Daoy (cell line): ENCODE measurements at places on chromosomes 3 and 15.

DNA sequence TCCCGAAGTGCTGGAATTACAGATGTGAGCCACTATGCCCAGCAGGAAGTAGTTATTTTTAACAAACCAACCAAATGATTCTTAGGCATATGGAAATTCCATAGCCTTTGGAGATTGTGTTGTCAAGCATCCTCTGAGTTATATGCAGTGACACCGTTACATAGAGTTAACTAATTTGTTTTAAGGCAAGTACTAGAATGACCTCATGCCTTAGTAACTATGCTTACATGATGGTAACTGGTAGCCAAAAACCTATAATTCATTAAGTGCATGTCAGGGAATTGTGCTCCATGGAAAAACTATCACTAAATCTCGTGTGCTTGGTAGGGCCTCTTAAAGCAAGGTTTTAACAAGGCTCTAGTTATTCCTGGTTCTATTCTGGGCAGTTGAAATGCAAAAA lies 392.8 kb downstream of the TUSC7 start:
- no peak for DNase-seq

GRCh38 chr3:45043728-45044299 lies 17.7 kb downstream of the CLEC3B start:
- DNase-seq, result peak; percentile 71

DNA sequence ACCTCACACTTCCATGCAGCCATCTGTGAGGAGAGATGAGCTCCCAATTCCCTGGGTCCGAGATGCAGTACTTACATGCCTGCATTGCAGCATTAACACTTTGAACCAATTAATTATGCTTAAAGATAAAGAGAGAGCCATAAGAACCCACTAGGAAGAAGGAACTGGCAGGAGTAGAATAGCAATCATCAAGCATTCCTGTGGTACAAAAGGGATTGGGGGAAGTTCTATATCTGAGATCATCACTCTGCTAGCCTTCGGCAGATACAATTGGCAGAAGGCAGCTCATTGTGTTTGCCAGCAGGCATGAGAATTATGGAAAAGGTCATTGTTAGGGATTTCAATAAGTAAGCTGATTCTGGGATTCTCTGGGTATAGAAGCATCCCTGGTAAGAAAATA lies 891.4 kb downstream of the NTRK3 start:
- peak; percentile 66 for DNase-seq

DNA sequence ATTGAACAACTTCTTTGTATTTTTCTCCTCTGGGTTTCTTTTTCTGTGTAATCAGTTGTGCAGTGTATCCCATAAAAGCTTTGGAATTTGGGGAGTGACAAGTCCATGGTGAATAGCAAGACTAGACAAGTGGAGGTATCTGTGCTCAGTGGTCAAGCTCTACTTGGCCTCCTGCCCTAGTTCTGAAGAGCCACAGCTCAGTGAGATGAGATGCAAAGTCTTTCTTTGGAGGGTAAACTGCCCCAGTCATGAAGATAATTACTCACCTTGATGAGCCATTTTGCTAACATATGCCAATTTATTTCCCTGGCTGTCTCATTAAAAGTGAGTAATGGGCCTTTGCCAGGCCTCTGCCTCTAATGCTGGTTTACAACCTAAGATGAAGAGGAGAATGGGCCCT lies 271.2 kb upstream of the TRIM42 start:
- DNase-seq, result no peak

DNA sequence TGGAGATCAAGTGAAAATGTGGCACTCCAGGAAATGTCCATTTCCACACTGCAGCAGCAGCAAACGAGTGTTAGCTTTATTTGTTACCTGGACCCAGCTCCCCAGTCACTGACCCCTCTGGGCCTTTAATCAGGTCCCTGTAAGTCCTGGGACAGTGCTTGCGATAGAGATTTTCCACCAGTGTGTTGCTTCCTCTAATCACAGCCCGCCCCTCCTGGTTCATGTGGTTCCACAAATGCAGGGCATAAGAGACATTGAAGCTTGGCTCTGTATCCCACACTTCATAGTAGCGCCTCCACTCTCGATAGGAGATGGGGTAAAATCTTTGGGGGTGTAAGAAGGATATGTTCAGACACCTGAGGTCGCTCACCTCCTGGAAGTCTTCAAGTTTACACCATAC lies 8.0 kb downstream of the A4GNT start:
- DNase-seq, result no peak

GRCh38 chr3:102225407-102226132 lies 209.2 kb upstream of the ZPLD1 start:
- peak; percentile 53 for DNase-seq

DNA sequence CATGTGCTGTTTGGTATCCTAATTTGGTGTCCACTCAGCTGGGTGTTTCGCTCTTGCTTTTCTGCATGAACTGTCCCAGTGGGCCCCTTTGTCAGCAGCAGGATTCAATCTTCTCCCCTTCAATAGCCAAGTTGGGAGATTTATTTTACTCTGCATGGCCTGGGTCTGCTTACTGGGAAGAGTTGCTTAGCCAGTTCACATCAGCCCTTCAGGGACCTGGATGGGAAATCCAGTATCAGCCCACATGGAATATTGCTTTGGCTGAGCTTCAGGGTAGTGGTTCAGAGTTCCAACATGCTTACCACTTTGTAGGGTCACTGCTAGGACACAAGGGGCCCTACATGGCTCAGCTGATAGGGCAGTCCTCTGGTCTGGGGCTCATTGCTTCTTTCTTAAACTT lies 93.0 kb upstream of the BOC start:
- DNase-seq, result no peak

DNA sequence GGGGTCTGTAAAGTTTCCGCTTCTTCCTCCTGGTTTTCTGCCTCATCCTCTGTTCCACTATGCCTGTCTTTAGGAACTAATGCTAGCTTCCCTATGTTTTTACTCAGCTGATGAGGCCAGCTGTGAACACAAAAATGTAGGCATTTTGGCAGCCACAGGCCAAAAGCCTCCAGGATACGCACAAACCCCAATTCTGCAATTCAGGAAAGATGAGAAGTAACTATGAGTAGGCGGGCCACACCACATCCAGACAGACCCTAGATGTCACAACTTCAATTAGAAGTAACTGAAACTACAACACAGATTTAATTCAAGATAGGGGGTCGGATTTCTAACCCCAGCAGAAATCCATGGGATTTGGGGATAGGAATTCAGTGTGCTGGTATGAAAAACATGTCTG lies 11.9 kb downstream of the CA12 start:
- no peak for DNase-seq

GRCh38 chr3:170572665-170573253 lies 13.1 kb downstream of the SLC7A14 start:
- DNase-seq, result peak; percentile 76

- DNase-seq, result no peak
Measured at GRCh38 chr3:37725842-37726241, 135.8 kb upstream of the CTDSPL start.

DNA sequence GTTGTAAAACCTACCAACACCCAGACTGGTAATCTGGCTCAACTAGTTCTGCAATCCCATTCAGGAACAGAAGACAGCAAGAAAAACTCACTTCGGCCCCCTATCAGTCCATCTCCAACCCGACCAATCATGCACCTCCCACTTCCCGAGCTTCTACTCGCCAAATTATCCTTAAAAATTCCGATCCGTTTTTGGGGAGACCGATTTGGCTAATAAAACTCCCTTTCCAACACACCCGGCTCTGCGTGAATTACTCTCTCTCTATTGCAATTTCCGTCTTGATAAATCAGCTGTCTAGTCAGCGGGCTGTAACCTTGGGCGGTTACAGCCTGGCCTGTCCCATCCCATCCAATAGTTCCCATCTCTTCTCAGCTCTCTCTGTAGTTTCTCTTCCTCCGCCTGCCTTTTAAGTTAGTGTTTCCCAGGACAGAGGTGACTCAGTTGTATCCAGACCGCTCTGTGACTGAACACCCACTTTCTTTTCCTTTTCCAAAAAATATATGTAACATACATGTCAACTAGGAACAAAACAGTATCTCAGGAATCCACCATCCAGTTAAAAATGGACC lies 780 bp upstream of the ACAD9 start:
- DNase-seq, result peak; percentile 65

DNA sequence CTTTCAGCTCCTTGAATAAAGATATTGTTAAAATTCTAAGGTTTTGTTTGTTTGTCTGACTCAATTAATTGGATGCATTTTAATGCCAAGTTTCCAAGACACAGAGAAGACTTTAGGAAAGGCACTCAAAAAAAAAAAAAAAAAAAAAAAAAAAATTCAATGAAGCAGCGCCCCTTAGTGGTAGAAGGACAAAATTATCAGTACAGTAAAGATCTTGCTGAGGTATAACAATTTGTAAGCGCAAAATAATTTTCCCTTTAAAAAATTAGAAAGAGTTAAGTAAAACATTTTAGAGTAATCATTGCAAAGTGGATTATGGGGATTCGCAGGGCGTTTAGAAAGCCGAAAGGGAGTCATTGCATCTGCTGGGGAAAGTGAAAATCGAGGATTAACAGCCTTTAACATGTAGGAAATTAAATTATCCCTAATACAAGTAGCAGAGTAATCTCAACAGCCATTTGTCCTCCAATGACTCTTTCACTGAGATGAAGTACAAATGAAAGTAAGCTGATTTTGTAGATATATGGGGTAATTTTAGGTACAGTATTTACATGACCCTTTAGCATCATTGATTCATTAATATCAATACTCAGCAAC lies 5.8 kb upstream of the DIS3L start:
- DNase-seq, result no peak

- peak; percentile 61 for DNase-seq
Measured at GRCh38 chr15:90336705-90337141, 15.4 kb upstream of the ZNF774 start.

GRCh38 chr3:117106396-117106795 lies 396.8 kb downstream of the TUSC7 start:
- DNase-seq, result no peak

DNA sequence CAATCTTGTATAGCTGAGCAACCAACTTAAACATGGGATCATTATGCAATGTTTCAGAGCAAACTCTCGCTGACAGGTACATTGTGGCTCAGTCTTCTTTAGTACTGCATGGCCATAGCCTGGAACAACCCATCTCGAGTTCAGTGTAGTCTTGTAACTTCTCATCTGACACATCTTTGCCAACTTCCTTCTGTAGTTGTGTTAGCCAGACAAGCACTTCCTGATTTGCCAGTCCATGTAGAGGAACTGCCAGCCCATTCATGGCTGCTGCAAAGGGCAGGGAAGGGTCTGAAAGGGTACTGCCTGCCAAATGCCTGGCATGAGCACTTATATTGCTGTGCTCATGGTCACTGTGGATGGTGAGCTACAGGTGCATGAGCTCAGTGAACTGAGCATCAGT lies 49.2 kb upstream of the CCDC54 start:
- no peak for DNase-seq

DNA sequence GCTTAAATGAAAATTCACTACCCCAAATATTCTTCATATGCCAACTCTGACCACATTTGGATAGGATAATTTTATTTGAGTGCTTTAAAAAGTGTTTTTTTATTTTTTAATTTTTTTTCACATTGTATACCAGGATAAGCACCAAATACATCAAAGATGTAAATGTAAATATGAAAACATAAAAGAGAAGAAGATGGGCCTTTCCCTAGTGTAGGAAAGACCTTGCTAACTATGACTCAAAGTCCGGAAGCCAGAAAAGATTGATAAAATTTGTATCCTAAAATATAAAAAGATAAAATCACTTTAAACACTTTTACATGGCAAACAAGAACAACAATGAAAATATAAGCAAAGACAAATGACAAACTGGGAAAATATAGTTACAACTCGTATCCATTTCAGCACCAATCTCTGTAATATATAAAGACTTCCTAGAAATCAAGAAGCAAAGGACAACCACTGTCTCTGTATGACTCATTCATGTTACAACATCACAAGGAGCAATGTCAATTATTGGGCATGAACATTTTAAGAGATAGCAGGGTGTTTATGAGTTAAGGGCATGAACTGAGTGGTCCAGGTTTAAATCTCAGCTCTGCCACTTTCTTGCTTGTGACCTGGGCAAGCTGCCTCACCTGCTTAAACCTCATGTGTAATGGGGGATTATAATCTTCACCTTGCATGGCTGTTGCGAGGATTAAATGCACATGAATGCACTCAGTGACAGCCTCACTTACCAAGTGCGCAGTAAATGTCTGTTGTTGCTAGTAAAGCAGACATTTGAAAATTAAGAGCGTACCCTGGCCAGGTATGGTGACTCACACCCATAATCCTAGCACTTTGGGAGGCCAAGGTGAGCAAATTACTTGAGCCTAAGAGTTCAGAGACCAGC lies 25.3 kb upstream of the ARHGEF3 start:
- DNase-seq, result no peak

- DNase-seq, result no peak
Measured at GRCh38 chr3:100978011-100978659, 15.1 kb downstream of the ABI3BP start.

DNA sequence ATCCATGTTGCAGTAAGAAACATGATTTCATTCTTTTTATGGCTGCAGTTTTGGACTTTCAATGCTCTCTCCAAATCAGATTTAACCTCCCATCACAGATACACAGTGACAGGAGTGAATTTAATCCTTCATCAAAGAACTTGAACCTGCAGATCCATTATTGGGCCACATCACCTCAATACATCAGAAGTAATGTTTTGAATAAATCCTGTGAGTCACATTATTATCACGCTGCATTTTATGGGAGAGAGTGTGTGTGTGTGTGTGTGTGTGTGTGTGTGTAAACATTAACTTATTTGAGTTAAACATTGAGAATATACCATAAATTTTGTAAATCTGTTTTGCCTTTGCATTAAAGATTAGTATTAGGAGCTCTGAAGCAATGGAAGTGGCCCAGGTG lies 316.7 kb downstream of the FOXP1 start:
- no peak for DNase-seq

GRCh38 chr3:63245726-63246241 lies 32.3 kb upstream of the SYNPR start:
- DNase-seq, result no peak

DNA sequence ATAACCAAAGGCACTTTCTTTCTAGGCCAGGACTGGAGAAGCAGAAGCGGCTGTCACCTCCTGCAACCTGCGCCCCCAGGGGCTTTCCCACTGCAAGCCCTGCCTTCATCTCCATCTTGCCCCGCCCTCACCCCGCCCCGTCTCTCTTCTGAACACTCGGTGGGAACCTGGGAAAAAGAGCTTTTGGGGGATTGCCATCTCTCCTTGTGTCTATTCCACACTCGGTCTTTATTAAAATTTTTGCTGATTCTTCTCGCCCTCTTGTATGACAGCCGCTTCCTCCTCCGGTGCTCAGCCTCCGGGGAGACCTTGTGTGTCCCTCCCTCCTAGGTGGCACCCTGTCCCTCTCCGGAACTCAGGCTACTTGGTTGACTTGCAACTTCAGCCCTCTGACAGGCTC lies 41.9 kb upstream of the SPESP1 start:
- DNase-seq, result no peak

- peak; percentile 30 for DNase-seq
Measured at GRCh38 chr15:96115642-96116041, 214.9 kb upstream of the NR2F2 start.

DNA sequence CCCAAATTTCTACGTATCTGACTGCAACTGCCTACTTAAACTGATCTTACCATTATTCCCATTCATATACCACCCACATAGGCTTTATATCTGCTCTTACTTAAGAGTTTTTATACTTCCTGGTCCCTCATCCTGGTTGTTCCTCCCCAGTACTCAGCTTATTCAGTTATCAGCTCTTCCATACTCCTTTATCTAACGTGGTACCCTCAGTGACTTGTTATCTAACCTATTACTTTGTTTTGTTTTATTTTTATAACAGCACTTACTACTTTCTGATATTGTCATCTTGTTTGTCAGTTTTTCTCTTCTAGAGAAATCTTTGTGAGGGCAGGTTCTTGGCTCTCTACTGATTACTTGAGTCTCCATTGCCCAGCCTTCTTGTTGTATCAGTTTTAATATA lies 100.6 kb downstream of the ZNF609 start:
- DNase-seq, result no peak

GRCh38 chr15:68424754-68425390 lies 7.1 kb downstream of the ITGA11 start:
- no peak for DNase-seq
